ENCODE measurements at places on chromosomes 4 and X.

DNA sequence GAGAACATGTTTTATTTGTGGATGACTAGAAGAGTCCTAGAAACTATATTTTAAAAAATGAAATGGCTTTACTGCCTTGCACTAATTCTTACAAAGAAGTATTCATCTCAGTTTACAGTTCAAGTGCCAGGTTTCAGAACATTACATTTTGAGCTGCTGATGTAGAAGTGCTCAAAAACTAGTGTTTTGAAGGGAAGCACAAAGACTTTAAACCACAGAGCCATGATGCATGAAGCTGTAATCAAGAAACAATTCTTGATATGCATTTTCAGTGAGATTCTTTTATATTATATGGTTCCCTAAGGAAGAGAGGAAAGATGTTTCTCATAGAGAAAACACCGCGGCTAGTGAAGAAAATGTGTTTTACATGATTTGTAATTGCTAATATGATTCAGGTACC lies 1163.0 kb downstream of the RAPGEF2 start:
- DNase-seq: no peak

- no peak for DNase-seq
These were observed 135.0 kb upstream of the SCML1 start for GRCh38 chrX:17602245-17602644.

GRCh38 chrX:44544036-44544435 lies 1.4 kb upstream of the FUNDC1 start:
- DNase-seq: no peak

GRCh38 chr4:65559270-65559669 lies 111.0 kb downstream of the EPHA5 start:
- DNase-seq: peak; percentile 20
